ENCODE measurements at places on chromosomes 4 and X.

DNA sequence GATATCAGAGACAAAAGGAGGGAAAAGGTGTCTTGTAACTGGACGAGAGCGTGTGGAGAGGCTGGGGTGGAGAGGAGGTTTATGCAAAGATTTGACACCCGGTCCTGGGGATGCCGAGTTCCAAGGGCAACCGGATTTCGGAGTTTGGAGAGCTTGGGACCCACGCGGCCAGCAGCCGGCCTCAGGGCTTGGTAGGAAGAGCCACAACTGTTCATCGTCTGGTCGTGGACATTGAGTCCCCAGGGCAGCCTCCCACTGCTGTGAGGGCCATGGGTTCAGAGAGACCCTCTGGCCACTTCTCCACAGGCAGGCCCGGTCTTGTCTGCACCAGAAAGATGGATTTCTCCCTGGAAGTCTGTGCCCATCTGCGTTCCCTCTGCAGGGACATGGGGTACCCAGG lies 46.8 kb downstream of the SHOX start:
- DNase-seq = no peak

- DNase-seq = no peak
Observed at GRCh38 chr4:10074767-10075105, 41.9 kb downstream of the WDR1 start.

- peak; percentile 30 for DNase-seq
Observed at GRCh38 chr4:148444296-148445070, 2.3 kb upstream of the NR3C2 start.

- DNase-seq = no peak
Observed at GRCh38 chr4:54930226-54930625, 195.2 kb downstream of the KDR start.

GRCh38 chr4:117777721-117778120 lies 256.6 kb upstream of the NDST3 start:
- no peak for DNase-seq

DNA sequence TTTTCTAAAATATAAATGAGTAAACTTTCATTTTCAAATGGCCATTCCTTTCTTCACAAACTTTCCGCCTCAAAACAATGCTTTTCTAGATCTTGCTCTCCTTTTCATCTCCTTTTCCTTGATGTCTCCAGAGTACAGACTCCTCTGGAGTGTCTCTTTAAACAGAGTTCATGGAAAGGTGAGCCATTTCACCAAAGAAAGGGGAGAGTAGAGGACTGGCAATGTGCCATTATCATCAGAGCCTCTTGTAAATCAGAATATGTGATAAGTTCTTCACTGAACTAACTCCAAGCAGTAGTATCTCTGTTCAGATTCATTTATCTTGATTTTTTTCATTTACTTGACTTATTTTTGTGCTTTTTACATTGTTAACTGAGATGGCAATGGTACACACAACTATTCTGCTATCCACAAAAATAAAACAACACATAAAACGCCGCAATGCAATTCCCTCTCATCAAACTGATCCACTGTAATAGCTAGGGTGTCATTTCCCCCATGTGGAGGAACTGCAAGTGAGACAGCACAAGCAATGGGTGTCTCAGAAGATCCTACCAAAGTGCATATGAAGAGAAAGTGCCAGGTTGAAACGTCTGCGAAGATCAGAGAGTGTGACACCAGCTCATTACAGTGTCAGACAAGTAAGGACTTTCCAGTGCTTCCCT lies 125.4 kb downstream of the RASL11B start:
- DNase-seq = no peak

DNA sequence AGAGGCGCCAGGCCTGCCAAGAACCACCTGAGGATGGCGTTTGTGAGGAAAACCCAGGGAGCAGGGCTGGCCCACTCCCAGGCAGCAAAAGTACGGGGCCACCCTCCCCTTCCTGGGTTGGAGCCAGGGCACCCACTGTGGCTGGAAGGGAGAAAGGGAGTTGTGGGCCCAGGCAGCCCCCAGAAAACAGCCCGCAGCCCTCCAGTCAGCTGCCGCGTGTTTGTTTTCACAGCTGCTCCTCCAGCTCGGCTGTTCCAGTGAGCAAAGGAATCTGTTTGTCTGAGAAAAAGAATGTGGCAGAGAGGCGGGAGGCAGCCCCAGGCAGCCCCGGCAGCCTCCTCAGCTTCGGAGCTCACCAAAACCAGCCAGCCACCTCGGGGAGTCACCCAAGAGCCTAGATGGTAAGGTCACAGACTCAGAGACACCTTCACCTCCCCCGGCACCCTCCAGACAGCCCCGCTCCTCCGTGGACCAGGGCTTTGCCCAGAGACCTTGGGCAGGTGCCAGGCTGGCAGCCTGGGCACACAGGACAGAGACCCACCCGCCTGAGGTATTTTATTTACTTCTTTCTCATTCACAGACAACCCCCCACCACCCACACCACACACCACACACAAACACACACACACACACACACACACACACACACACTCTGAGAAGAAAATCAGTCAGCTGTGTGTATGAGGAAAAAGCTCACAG lies 338.1 kb downstream of the BCOR start:
- DNase-seq = no peak

GRCh38 chrX:116824785-116825184 lies 362.0 kb upstream of the CT83 start:
- DNase-seq = no peak

- no peak for DNase-seq
Observed at GRCh38 chr4:15982842-15983524, 20.0 kb upstream of the FGFBP2 start.

GRCh38 chr4:84503495-84504437 lies 4.7 kb upstream of the NKX6-1 start:
- DNase-seq = peak; percentile 79

DNA sequence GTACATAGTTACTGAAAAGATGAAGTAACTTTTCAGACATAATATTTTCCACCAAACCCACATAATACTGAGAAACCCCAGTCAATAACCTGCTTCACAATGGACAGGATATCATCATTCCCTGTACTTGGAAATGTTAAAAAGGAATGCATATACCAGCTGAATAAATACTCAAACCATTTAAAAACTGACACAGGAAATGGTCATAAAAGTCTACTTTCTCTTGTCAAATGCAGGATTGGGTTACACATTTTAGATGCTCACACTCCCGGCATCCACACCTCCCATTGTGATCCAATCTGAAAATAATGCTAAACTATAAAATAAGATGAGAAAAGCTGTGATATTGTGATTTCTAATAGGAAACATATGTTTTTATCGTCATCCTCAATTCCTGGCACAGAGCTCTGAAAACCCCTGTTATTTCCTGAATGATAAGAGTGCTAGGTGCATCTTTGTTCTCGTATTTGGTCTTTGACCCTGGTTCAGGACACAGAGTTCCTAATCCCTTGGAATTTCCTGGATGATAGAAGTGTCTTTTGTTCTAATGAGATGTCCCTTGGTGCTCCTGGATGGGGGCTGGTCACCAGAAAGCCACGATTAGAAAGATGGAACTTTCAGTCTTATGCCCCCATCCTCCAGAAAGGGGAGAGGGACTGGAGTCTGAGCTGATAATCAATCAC lies 821.3 kb downstream of the TRIML1 start:
- DNase-seq = no peak

DNA sequence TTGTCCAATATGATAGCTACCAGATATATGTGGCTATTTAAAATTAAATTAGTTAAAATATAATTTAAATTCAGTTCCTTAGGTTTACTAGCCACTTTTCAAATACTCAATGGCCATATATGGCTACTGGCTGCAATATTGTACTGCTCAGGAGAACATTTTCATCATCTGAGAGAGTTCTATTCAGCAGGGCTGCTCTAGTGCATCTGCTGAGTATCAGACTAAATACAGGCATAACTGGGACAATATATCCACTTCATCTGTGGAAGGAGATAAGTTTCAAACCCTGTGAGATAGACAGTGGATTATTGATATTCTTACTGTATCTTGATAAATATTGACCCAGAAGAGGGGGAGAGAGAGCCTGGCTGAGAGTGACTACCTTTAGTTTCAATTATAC lies 240.1 kb upstream of the ANKRD50 start:
- no peak for DNase-seq

DNA sequence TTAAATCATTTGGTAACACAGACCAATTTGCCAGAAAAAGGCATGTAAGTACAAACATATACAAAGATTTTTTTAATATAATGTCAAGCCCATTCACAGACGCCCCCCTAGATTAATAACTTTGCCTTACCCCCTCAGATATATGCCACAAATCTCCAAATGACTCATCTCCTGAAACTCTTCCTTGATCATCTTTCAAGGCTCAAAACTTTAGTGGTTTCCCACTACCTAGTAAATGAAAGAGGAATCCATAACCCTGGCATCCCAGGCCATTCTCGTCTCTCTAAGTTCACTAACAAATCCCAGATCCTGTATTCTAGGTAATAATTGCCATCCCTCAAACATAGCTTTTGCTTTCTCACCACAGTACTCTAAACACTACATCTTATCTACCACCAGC lies 61.9 kb downstream of the PRSS12 start:
- DNase-seq = no peak

DNA sequence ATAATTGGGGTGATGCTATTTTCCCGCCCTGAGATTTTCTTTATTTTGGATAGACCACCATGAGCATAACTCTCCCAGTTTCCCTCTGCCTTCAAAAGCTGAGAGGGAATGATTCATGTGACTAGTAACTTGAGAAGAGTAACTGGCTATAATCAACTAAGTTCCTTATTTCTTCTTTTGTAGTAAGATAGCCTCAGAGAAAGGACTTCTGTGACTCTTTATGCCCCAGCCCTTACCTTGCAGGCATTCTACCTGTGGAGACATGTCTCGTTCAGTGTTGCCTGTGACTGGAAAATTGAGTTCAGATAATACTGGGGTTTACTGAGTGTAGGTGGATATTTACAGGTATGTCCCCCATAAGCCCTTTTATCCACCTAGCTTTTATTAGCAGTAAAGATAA lies 715.4 kb upstream of the HS3ST1 start:
- DNase-seq = no peak

DNA sequence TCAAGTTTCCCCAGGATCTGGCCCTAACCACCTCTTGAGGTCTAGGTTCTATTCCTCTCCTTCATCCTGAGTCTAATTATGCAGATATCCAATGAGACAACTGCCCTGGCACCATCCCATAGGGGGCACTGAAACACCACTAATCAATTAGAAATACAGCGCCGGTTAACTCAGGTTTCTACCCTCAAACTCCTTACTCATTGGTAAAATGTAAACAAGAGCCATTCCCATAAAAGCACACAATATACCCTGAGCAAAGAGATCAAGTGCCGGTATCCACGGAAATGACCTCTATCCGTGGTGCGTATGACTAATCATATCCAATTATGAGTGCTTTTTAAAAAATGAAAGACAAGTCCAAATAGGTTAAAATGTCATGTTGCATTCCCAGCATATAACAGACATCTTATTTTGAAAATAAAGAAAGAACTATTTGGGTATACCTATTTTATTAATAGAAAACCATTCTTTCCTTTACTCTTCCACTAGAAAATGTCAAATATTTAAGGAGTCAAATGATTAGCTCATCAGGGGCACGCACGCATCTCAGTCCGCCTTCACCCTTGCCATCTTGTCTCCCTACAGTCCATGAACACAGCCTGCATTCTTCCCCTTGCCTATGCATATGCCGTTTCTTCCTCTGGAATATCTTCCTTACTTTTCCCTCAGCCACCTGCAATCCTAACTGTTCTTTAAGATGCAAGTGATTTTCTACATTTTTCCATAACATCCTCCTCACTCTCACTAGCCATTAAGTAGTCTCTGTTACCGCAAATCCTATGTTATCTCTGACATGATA lies 141.1 kb downstream of the MAML3 start:
- DNase-seq = peak; percentile 81

GRCh38 chr4:48906206-48907173 lies at the start of gene OCIAD2:
Gene OCIAD2, minus strand, starts transcription at chr4:48906774. Its CDS starts 2,225 bp downstream, at chr4:48904549.
- DNase-seq = no peak

DNA sequence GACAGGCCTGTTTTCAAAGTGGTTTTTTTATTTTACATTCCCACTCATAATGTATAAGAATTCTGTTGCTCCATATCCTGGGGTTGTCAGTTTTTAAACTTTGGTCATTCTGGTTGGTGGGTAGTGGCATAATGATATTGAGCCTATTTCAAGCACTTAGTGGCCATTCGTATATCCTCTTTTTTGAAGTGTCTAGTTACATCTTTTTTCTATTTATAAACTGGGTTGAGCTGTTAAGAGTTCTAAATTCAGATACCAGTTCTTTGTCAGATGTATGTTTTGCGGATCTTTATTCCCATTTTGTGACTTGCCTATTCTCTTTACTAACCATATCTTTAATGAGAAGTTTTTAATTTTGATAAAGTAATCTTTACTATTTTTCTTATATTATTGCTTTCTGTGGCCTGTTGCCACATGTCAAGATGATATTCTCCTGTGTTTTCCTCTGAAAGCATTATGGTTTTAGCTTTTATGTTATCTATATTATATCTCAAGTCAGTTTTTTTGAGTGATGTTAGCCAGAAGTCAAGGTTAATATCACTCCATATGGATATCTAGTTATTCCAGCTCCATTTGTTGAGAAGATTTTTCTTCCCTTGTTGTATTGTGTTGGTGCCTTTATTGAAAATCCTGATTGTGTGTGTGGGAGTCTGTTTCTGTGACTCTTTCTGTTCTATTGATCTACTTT lies 110.9 kb downstream of the FHIP1A start:
- DNase-seq = no peak

- DNase-seq = no peak
Observed at GRCh38 chr4:75598390-75598789, 31.9 kb downstream of the CDKL2 start.

GRCh38 chr4:47736146-47736545 lies 101.7 kb downstream of the CORIN start:
- DNase-seq = no peak

- no peak for DNase-seq
Observed at GRCh38 chrX:144327495-144327894, 443.6 kb downstream of the UBE2NL start.

DNA sequence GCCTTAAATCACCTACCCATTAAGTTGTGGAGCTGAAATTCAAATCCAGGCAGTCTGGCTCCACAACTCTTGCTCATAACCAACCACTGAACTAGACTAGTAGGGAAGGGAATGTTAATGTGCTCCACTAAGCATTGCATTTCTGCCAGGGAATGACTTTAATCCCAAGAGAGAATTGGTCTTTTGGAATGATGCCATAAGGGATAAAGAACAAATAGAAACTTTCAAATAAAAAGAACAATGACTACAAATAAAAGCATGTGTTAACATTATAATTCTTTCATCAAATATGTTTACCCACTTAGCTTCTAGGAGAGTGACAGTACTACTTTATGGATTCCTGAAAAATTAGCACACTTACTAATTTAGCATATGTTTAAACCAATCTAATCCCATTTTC lies 905.9 kb downstream of the CENPC start:
- no peak for DNase-seq

- DNase-seq = no peak
Observed at GRCh38 chrX:37701588-37701987, 16.0 kb downstream of the XK start.
